ENCODE measurements at places on chromosomes 3 and 15.

DNA sequence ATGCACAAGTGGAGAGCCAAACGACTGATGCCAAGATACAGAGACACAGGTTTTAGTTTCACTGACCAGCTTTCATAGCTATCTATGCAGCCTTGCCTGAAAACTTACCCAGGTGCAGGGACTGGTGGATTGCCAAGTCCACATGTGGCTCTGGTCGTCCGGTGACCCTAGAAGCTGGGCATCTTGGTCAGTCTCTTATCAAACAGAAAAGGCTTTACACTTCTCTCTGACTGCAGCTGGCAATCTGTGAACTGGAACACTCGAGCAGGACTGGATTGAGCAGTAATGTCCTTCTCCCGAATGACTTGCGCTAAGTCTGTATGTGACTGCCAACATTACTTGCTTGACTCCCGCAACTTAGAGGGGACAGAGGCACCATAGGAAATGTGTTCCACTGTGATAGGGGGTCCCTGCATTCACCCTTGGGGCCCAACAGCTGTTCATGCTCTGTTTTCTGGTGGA lies 63.0 kb upstream of the SIAH2 start:
- DNase-seq = no peak

- peak; percentile 82 for DNase-seq
Observed at GRCh38 chr3:133965013-133965570, 64.6 kb downstream of the SLCO2A1 start.

DNA sequence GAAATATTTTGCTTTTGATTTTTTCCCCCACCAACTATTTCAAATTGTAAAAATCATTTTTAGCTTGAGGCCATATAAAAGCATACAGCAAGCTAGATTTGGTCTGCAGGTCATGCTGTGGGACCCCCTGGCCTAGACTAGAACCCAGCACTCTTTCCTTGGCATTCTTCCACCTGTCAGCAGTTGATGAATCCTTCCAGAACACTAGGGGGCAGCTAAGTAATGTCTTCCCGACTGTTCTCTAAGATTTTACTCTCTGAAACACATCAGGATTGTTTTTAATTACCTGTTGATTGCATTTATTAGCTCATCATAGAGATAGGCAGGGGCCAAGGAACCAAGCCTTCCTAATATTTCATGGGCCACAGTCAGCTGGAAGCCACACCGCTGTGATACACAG lies 174.5 kb downstream of the CACNA1D start:
- no peak for DNase-seq

DNA sequence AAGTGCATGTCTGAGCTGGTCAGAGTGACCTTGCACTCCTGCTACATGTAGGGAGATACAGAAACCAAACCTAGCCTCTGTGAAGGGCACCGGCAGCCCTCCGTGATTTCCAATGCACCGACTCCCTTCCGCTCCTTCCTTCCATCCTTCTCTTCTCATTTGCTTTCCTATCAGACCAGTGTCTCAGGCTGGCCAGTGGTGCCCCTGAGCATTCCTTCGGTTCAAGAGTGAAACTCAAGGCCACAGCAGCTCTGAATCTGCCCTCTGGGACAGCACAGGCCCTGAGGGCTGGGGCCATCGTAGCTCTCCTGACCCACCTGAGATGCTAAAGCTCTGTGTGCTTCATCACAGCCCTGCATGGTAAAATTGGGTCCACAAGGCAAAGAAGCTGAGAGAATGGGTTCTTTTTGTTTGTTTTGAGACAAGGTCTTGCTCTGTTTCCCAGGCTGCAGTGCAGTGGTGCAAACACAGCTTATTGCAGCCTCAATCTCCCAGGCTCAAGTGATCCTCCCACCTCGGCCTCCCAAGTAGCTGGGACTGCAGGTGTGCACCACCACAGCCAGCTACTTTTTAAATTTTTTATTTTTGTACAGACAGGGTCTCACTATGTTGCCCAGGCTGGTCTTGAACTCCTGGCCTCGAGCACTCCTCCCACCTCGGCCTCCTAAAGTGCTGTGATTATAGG lies 2.3 kb upstream of the BMF start:
- no peak for DNase-seq

- no peak for DNase-seq
Observed at GRCh38 chr3:27485866-27486265, 1.7 kb upstream of the SLC4A7 start.

DNA sequence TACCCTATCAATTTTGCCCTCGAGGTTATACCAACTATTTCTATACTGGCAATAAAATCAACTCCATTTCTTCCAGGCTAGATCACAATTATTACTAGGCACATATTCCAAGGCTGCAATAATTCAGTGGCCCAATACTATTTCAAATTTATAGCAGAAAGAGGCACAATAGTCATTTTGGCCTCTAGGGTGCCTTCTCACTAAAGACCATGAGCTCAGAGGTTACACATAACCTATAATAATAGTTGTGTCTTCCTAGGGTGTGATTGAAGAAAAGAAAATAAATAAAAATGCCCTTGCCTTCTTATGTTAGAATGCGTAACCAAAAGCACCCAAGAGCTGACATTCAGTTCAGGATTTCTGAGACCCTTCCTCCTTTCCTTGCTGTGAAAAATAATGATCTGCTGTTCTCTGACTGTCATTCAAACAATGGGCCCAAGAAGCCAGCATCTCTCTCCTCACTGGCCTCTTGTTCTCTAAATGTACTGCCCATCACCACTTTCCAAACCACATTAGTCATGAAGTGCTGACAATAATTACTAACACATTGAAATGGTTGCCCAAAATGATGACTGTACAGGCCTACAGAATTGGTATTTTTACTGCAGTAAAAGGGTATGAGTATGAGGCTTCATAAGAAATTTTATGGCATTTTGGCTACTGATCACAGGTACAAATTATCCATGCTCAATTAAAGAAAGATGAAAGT lies 244.8 kb downstream of the LRRN1 start:
- no peak for DNase-seq

DNA sequence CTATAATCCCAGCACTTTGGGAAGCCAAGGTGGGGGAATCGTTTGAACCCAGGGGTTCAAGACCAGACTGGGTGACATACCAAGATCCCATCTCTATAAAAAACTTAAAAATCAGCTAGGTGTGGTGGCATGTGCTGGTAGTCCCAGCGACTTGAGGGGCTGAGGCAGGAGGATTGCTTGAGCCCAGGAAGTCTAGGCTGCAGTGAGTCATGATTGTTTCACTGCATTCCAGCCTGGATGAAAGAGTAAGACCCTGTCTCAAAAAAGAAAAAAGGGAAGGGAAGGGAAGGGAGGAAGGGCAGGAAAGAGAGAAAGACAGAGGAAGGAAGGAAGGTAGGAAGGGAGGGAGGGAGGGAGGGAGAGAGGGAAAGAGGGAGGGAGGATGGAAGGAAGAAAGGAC lies 133.7 kb upstream of the LRRN1 start:
- no peak for DNase-seq

DNA sequence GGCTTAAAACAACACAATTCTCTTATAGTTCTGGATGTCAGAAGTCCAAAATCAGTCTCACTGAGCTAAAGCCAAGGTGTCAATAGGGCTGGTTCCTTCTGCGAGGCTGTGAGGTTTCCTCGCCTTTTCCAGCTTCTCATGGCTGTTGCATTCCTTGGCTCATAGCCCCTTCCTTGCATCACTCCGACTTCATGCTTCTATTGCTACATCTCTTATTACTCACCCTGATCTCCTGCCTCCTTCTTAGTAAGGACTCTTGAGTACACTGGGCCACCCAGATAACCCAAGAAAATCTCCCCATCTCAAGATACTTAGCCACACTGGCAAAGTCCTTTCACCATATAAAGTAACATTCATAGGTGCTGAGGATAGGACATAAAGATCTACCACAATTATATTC lies 193.9 kb downstream of the ADAMTS17 start:
- DNase-seq = no peak

DNA sequence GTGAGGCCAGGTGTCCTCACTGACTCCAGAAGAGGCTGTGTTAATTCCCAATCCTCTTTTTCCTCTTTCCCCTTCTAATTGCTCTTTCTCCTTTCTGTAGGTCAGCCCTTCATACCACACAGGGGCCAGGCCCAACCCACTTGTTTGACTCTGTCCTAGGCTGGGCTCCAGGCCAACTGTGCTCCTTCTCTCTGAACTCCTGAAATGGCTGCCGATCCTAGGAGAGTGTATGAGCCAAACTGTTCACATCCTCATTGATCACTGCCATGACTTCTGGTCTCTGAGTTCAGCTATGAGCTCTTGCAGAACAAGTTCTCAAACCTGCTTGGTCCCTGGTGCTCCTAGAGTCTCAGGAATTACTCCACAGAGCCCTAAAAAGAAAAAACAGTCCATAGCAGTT lies 145.1 kb downstream of the VGLL4 start:
- DNase-seq = peak; percentile 81

DNA sequence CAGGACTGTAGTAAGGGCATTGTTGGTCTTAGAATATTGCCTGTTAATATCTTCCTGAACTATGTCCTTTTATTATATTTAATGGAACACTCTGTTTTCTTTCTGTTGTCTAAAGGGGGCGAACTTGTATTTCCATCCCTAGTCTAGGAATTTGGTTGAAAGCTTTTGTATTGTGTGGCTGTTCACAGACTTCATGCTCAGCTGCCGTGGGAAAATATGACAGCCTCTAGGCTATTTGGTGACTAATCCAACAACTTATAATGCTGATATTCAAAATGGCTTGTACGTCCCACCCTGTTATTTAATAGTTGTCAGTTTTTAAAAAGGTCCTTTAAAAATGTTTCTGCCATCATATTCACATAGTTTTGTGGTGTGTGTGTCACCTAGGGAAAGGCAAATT lies 202.6 kb downstream of the KLHL25 start:
- peak; percentile 56 for DNase-seq

- DNase-seq = peak; percentile 96
Observed at GRCh38 chr3:124812291-124813265, 74.6 kb downstream of the ITGB5 start.

GRCh38 chr15:29969562-29970401 lies 113.0 kb upstream of the GOLGA8J start:
- DNase-seq = no peak

DNA sequence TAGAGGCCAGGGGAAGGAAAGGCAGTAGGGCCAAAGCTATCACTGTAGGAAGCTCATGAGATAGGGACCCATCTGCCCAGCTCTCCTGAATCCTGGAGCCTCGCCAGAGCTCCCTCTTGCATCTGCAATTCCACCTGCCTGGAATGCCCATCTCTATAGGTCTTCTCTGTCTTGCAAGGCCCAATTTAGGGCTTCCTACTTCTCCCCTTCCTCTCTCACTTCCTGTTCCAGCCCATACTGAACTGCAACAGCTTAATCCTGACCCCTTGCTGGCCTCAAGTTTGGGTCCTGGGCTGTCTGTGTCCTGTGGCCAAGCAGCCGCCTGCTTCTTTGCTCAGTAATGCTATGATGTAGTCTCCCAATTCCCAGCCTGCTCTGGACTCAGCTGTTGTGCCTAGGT lies 3.6 kb upstream of the PTPN23 start:
- DNase-seq = no peak

GRCh38 chr3:49844464-49845183 lies 11.7 kb downstream of the TRAIP start:
- no peak for DNase-seq

DNA sequence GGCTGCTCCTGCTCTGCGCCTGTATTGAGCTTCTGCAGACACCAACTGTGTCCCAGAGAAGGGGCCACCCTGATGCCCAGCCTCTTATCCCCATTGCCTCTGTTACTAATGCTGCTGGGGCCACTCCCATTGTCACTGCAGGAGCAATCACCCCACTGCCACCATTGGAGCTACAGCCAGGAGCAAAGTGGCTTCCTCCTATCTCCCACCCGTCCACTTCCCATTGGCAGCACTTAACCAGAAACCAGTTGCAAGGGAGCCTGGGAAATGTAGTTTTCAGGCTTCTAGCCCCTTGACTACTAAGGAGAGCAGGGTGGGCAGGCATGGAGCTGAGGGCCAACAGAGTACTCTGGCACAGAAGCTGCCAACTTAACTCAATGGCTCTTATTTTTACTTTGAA lies 55.9 kb upstream of the KLF13 start:
- DNase-seq = no peak

GRCh38 chr15:37031198-37031597 lies 69.2 kb downstream of the MEIS2 start:
- no peak for DNase-seq

GRCh38 chr3:125072749-125073389 lies 17.1 kb upstream of the HEG1 start:
- no peak for DNase-seq

GRCh38 chr15:42727750-42728381 lies 9.1 kb downstream of the CDAN1 start:
- no peak for DNase-seq

GRCh38 chr3:11578169-11578568 lies 65.5 kb downstream of the VGLL4 start:
- no peak for DNase-seq

DNA sequence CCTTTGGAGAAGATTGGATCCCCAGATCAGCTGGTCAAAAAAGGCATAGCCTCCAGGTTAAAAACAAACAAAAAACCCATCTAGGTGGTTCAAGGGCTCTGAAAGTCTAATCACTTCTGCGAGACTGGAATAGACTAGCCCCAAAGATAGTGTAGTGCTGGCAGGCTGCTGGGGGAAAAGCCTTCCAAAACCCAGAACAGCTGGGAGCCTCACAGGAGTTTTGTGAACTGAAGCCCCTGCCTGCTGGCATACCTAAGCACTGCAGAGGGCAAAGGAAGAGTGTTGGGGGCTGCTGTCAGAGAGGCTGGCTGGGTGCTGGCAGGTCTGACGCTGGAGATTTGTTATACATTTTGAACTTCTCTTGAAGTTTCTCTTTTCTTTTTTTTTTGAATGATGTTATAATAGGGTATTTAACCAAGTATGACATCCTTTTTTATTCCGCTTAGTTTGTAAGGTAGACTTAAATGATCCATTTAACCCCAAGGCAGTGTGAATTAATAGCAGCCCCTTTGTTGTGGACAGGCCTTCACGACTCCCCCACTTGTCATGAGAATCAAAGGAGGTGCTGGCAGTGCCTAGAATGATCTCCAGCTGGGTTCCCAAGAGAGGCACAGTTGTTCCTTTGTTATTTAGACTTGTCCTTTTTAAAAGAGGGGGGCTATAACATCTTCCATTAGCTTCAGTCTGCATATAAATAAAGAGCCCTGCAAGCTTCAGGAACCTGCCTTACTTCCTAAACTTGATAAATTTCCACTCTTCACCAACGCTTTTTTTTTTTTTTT lies 53.9 kb downstream of the CRTC3 start:
- DNase-seq = no peak

- peak; percentile 63 for DNase-seq
Observed at GRCh38 chr3:110568246-110568645, 503.4 kb upstream of the NECTIN3 start.

GRCh38 chr3:191889756-191890155 lies 428.8 kb downstream of the PYDC2 start:
- peak; percentile 8 for DNase-seq

- DNase-seq = peak; percentile 90
Observed at GRCh38 chr3:196793246-196793645, 53.6 kb downstream of the PAK2 start.

DNA sequence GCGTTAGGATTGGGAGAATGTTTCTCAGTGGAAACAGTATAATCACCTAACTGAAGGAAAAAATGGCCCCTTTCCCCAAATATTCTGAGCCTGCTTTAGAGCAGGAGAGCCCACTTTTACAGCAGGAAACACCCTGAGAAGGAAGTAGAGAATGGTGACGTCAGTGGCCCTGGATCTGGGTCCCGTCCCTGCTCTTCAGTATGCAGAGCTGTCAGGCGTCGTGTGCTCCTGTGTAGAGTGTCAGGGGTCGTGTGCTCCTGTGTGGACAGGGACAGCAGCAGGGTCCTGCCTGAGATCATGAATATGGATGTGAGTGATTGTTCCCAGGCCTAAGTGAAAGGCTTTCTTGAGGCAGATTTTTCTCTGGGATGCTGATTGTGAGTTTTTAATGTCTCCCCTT lies 45.2 kb downstream of the CGNL1 start:
- DNase-seq = no peak

GRCh38 chr3:25567388-25567787 lies 97.3 kb downstream of the TOP2B start:
- no peak for DNase-seq

GRCh38 chr15:32893421-32893820 lies 175.6 kb downstream of the GREM1 start:
- DNase-seq = no peak

Data from Daoy (cell line).